ENCODE measurements at places on chromosomes 12 and 14.

DNA sequence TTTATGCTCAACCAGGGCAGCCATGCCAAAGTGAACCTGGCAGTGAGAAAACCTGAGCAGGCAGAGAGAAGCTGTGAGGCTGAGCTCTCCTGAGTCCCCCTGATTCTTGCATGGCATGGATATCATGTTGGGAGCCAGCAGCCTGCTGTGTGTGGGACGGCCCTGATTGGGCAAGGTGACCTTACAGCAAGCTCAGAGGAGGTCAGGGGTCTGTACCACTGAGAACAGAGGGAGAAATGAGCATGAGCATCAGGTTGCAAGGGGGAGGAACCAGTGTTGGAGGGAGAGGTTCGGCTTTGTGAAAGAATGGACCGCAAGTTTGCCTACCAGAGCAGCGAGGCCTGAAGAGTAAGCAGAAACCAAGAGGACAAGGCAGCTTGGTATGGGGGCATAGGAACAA lies 59.1 kb upstream of the PTGR2 start:
- DNase-seq = no peak

- DNase-seq = no peak
Observed at GRCh38 chr12:29640589-29641345, 143.0 kb downstream of the TMTC1 start.

DNA sequence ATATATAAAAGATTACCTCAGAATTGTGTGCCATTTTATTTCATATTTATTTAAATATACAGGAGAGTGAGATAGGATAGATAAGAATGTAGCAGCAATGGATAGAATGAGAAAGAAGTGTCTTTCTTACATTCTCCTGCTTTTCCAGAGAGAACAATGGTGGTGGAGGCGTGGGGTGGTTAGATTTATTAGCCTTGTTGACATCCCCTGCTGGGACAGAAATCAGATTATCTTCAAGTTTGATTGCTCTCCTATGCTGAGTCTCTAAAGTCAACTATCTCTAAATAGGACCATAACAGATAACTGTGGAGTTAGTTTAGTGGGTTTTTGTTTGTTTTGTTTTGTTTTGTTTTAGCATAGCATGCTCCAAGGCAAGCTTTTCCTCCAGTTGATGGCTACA lies 397.6 kb downstream of the LRFN5 start:
- DNase-seq = no peak

DNA sequence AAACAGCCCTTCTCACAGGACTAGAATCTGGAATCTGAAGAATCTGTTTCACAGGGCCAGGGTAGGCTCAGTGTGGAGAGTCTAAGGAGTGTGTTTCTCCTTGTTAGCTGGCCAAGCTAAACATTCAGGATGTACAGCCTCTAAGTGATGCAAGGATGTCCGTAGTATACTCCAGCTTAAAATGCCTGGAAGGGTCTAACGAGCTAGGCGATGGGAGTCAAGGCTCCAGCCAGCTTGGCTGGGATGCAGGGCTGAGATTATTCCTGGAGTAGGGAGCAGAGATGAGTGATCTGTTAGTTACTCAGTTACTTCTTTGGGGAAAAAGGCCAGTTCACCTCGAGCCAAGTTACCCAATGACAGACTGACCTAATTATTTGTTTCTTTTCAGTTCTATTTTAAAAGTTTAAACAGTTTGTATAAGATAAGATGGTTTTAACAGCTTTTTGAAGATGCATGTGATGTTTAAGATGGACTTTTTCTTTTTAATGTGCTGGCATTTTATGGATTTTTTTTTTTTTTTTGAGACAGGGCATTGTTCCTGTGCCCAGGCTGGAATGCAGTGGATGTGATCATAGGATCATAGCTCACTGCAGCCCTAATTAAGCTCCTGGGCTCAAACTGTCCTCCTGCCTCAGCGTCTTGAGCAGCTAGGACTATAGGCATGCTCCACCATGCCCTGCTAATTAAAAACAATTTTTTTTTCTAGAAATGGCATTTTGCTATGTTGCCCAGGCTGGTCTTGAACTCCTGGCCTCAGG lies 41.1 kb downstream of the SYNE2 start:
- DNase-seq = no peak

DNA sequence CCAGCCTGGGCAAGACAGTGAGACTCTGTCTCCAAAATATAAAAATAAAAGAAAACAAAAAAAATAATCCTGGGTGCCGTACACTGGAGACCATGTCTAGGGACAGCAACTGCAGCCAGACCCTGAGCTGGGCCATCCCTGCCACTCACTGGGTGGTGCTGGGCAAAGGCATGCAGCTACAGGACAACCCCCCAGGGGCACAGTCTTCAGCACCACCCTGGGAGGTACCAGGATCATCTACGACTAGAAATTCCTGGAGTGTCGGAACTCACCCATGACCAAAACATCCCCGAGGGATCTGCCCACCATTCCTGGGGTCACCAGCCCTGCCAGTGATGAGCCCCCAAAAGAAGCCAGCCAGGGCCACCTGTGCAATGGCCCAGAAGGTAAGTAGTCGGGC lies 35.7 kb upstream of the SUPT16H start:
- no peak for DNase-seq

DNA sequence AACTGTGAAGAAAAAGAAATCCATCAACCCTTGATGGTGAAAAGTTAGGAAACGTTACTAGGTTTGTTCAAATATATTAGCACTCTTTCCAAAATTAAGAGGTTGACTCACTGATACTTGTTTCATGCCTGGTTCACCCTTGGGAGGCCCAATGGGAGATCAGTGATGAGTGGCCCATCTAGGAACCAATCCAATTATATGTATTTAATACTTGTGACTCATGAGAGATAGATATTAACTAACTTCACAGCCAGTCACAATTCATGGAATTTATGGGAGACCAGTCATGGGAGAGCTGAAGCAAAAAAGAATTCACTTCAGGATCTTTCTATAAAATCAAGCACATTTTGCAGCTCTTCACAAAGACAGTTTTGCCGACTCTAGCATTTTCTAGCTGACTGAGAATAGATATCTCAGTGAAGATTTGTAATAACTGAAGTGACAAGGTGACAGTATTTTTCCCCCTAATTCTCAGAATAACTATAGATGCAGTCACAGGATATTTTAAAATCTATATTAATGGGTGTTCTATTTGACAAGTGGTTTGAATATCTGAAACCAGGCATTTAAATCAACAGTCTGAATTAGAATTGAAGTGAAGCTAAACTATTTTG lies 230.2 kb downstream of the EPS8 start:
- DNase-seq = no peak
